D341Med (cell line): ENCODE measurements at places on chromosomes 5 and 9.

GRCh38 chr5:181222630-181223057 lies 437 bp upstream of the TRIM41 start:
- no peak for DNase-seq

- DNase-seq = no peak
These were observed 726.4 kb upstream of the FAM174A start for GRCh38 chr5:99808657-99809230.

- DNase-seq = no peak
These were observed 48.7 kb upstream of the C5orf58 start for GRCh38 chr5:170183816-170184687.

DNA sequence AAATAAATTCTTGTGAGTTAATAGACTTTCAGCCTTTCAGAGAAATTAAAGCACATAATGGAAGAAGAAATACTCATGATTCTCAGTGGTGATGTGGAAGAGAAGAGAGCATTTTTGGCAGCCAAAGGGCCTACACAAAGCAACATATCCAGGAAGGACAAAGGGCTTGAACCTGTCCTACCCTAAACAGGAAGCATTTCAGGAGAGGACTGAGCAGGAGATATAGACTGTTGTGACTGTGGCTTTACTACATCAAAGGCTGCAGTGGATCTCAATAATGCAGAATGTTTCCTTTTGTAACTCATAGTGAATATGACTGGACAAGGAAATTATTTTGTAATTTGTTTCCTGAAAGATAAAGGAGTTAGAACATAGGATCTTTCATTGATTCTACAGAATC lies 1.3 kb upstream of the PARP8 start:
- DNase-seq = no peak

- DNase-seq = no peak
These were observed 15.3 kb downstream of the ESM1 start for GRCh38 chr5:54969856-54970828.

DNA sequence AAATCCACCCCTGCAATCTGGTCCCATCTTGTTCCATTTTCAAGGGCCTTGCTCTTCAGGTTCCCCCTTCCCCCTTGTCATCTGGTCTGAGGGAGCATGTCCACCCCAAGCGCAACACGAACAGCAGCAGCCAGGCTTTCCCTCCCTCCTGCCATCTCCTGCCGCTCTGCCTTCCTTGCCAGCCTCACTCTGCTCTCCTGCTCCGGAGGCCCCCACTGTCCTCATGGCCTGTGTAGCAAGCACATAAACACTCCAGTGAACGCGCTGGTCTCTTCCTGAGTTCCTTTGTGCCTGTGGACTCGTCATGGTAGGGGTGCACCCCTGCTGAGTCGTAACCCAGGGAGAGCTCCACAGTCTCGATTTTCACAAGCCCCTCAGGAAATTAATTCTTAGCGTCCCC lies 29.9 kb downstream of the TENT4A start:
- DNase-seq = no peak

DNA sequence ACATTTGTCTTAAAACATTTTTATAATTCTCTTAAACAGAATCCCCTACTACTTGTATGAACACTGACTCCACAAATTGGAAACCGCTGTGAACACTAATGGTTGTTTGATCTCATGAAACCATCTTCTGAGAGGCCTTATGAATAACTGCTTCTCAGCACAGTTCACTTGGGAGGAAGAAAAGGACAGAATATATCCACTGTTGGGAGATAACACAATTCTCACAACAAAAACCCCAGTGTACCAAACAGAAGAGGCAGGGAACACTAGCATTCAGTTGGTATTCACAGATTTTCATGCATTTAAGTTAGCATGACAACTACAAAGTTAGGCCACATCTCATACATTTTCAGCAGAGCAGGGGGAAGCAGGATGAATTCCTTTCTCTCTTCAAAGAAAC lies 89.0 kb upstream of the SELENOP start:
- DNase-seq = no peak

DNA sequence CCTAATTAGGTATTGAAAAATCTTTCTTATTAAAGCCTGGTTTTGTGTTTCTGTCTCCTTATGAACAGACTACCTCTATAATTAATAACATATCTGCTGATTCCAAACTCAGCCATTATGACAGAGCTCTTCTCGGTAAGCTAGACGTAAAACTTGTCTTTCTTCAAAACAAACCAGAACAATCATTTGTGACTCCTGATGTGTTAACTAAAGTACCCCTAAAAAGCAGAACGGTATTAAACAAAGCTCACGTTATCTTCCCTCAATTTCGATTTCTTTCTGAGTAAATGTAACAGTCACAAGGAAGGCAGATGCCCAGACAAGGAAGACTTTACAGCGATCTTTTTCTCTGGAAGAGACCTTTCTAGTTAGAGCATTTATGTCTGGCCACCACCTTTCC lies 1.8 kb downstream of the SEMA5A start:
- no peak for DNase-seq

DNA sequence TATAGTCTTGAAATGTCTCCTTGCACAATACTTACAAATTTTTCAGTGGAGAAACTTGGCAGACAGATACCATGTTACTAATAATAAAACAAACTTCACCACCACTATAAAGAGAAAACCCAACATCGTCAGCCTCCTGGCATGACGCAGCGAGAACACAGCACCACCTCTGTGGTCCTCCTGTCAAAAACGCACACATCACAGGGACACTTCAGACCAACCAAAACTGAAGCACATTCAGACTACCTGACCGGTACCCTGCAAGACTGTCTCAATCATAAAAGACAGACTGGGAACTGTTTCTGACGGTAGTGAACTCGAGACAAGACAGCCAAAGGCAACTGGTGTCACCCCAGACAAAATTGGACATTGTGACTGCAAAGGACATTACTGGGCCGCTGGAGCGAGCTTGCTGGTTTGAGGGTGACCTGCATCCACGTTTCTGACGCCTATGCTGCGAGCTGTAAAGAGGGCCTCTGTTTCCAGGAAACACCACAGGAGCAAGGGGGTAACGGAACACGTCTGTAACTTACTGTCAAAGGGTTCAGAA lies 34.4 kb downstream of the NSUN2 start:
- DNase-seq = no peak

GRCh38 chr5:82364497-82364896 lies 86.3 kb upstream of the RPS23 start:
- DNase-seq = peak; percentile 43

- DNase-seq = peak; percentile 63
These were observed 577 bp downstream of the RNF145 start for GRCh38 chr5:159208514-159209437.
